ENCODE measurements at places on chromosomes 4 and X.

GRCh38 chr4:141432000-141432712 is 204.2 kb upstream of the IL15 start:
- no peak for DNase-seq

DNA sequence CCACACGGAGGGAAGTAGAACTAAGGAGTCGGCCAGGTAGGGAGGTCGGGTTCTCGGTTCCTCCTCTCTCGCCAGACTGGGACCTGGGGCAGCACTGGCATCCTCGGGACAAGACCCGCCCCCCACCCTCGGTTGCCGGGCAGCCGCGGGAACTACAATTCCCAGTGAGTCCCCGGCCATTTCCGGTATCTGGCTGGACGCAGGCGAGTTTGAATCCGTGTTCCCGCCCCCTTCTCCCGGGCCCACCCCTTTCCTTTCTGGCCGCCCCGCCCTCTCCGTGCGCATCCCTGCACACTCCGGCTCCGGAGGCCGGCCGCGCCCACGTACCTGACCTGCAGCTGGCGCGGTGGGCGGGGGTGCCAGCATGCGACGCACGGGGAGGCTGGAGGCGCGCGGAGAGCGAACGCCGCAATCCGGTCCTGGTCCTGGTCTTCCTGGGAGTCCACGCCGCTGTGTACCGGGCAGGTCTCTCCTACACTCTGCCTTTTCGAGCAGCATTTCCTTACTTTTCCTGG is 10.2 kb upstream of the DLG3 start:
- no peak for DNase-seq

DNA sequence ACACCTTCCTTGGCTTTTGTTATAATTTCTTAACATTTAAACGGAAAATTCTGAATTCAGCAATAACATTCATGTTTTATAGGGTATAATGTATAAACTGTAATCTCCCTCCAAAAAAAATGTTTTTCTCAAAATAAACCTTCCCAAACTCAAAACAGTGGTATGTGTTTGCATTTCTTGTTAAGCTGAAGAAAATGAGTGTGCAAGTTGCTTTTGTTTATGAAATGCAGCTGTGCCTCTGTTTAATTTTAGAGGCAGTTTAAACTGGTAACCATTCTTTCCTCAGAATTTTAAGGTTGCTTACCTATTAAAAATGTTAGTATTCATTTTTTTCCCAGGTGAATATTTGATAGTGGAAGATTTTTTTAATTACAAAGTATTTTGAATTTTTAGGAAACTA is 105.0 kb upstream of the ANKRD50 start:
- no peak for DNase-seq

- DNase-seq: no peak
Measured at GRCh38 chr4:38311495-38312126, 351.4 kb downstream of the PTTG2 start.

- no peak for DNase-seq
Measured at GRCh38 chrX:147953976-147954375, 27.2 kb upstream of the FMR1NB start.

DNA sequence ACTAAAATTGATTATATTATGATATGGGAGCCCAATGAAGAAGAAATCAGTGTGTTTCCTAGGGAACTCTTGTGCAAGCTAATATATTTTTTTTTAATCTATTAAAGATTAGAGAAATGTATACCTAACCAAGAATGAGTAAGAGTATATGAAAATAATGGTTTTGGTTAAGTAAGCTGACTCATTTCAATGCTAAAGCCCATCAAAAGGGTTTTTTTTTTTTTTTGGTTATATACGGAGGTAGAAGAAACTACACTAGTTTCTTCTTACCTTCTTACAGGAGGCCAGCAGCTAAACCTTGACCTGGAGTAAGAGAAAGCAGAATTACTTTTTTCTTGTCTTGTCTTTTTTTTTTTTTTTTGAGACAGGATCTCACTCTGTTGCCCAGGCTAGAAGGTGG is 27.5 kb downstream of the RUFY3 start:
- no peak for DNase-seq

DNA sequence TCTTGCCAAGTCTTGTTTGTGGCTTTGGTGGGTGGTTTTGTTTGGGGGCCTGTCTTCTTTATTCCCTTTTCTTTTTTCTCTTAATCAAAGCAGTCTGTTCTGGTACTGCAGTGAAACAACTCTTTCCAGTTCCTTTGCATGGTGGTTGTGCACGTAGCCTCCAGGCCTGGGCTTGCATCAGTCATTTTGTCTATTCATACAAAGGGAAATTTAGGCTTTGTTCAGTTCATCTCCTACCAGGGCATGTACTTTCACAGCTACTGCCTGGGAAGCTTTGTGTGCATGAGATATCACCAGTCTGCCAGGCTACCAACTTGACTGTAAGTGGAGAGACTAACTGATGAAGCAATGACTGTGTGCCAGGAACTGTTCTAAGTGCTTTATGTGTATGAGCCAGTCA is 8.5 kb downstream of the TRIM2 start:
- no peak for DNase-seq

DNA sequence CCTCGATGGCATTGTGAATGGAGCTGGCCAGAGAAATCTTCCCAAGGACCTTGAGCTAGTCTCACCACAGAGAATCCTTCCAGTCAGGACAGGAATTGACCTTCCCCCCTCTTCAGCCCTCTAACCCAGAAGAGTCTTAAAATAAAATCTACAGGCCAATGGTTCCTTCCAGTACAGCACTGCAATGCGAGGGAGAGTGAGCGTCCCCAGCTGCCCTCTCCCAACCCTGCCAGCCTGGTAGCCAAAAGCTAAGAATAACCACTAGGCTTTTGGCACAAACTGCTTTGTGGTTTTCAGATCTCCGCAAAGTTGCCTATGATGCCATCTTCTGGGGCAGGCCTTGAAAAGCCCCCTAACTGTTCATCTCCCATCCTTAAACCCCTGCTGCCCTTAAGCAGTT is 175.1 kb downstream of the AR start:
- DNase-seq: no peak

DNA sequence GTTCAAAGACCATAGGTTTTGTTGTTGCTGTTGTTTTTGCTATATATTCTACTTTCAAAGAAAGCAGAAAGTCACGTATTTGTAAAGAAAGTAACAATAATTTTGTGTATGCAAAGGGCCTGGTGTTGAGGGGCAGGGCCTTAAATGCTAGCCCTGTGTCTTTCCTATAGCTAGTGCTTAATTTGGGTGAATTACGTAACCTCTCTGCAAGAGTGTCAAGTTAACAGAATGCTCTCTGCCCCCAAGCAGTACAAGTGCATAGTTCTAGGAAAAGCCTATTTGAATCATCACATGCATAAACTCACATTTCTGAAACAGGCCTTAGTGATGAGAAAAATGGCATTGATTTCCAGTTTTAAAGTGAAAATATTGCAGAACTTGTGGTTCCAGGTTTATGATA is 663.6 kb downstream of the STIM2 start:
- DNase-seq: no peak

GRCh38 chrX:133364196-133364595 is 51.1 kb downstream of the GPC4 start:
- DNase-seq: no peak

DNA sequence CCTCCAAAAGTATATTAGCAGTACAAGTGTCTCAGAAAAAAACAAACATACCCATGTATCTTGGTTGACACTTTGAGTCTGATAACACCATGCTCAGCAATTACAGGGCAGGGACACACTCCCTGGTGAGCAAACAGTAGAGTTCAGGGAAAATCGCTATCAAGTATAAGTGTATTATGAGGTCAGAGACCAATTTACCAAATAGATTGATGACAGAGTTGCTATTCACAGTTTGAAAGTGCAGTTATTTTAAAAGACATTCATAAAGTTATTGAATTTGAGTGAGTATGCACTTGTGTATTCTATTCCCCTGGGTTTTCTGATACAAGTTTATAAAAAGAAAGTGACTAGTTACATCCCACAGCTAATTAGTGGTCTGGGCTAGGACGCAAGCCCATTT is 10.2 kb upstream of the LONRF3 start:
- DNase-seq: no peak

GRCh38 chr4:29619168-29619567 is 1101.0 kb upstream of the PCDH7 start:
- DNase-seq: no peak

DNA sequence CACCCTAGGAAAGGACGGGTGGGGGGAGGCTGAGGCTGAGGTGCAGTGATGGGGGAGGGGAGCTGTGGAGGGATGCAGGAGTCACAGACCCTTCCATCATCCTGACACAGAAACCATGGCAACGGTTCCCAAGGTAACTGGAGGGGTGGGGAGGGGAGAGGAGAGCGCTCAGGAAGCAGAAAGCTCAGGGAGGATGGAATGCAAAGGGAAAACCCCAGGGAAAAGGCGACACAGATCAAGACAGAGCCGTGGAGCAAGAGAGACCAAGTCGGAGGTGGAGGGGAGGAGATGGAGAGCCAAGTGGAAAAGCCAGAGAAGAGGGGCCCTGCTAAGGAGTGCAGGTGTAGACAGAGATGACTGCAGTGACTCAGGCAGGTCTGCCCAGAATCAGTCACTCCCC is 14.5 kb downstream of the L1CAM start:
- DNase-seq: no peak

DNA sequence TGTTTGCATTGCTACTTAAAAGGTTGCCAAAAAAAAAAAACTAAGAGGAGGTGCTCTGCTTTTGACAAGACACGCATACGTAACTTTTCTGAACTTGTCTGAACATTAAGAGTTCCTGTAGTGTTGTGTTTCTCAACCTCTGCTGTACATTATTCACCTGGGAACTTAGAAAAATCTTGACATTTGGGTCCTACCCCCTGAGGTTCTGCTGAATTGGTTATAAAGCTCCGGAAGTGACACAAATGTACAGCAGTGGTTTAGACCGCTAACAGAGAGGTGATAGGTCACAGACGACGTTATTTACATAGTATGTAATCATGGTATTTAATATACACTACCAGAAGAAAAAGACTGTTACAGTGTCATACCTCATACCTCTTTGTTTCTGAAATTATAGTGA is 61.1 kb downstream of the CPEB2 start:
- no peak for DNase-seq

GRCh38 chr4:147794314-147794680 is 62.4 kb downstream of the ARHGAP10 start:
- no peak for DNase-seq

DNA sequence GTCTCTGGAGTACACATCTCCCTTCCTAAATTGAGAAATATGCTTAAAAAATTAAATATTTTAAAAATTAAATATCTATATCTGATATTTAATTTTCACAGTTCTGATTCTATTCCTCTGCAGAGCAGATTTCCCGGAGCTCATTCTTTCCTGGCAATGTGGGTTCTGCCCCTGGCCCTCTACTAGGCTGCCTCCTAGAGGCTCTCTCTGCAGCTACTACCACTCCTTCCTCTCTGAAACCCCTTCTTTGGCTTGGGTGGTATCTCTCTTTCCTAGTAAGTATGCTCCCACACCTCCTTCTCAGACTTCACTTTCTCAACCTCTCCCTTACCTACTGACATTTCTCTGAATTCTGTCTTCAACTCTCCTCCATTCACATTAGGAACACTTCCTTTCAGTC is 45.3 kb downstream of the RPGR start:
- no peak for DNase-seq

GRCh38 chr4:2832981-2833670 is 10.5 kb upstream of the ADD1 start:
- no peak for DNase-seq

DNA sequence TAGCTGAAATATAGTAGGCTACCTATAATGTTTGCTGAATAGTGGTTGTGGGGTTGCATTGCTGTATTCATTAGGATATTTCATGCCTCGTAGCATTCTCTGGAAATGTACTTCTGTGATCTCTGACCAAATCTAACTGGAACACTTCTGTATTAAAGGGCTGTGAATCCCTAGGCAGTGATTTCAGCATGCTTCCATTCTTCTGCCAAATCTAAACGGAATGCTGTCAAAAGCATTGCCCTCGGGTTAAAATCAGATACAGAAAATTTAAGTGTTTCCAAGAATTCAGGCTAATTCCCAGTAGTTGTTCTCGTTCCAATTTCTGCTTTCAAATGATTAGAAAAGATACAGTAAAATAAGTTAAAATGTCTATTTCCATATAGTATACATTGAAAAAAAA is 1847.5 kb upstream of the IGFBP7 start:
- DNase-seq: no peak

DNA sequence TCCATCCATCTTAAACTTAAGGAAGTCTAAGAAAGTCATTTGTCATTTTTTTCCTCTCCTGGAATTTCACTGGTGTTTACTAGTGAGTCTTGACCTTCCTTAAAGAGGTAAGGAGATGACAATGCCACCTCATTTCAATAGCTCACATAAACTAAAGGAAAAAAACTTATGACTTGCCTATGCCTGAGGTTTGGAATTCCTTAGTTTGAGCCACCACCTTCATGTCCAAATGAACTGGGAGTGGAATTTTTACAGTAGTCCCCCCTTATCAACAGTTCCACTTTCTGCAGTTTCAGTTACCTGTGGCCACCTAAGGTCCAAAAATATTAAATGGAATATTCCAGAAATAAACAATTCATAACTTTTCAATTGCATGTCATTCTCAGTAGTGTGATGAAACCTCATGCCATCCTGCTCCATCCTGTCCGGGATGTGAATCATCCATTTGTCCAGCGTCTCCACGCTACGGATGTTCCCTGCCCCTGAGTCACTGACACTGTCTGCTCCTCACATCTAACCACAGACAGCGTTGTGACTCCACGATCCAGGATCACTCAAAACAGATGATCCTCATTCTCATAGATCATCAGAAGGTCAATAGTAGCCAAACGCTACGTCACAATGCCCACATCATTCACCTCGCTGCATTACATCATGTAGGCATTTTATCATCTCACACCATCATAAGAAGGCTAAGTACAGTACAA is 177.4 kb downstream of the SH3KBP1 start:
- DNase-seq: no peak

GRCh38 chr4:98496152-98496845 is 162.1 kb downstream of the TSPAN5 start:
- DNase-seq: no peak

- no peak for DNase-seq
Measured at GRCh38 chrX:2550328-2551020, 49.7 kb upstream of the DHRSX start.

DNA sequence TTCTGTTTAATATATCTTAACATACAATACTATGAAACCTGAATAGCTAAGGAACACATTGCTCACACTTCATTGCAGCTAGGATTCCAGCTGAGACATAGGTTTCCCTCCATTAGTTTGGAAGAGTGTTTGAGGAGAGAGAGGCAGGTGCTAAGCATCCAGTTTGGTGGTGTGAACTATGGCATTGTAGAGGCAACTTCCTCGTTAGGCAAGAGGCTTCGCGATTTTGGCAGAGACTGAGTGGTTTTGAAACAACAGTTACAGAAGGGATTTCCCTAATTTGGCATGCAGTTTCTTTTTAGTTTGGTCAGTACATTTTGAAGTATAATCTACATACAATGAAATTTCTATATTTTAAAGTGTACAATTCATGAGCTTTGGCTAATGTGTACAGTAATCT is 117.1 kb upstream of the BMP3 start:
- DNase-seq: peak; percentile 35

Data from GM12878 (cell line).